ENCODE measurements at places on chromosomes 6 and 20.

- no peak for DNase-seq
Measured at GRCh38 chr20:18005170-18005989, 36.6 kb downstream of the MGME1 start.

DNA sequence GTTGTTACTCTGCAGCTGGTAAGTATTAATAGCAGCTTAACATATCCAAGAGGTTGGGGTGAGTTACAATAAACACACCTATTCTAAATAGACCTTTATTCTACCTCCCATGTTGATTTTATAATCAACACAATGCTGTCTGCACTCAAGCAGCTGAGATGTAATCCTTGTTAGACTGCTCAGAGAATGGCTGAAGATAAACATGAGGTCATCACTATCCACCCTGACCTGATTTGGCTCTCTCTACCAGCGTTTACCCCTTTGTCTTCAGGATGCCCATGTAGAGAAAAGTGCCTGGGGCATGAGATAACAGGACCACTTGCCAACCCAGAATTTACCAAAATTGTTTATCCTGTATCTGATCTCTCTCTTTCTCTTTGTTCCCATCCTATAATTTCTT is 220.7 kb upstream of the DEFB112 start:
- DNase-seq = no peak

- DNase-seq = peak; percentile 30
Measured at GRCh38 chr6:136607932-136608772, 57.9 kb upstream of the MAP7 start.

GRCh38 chr20:24049081-24049480 is 60.5 kb upstream of the GGTLC1 start:
- no peak for DNase-seq

GRCh38 chr20:21411725-21412124 is 14.4 kb upstream of the NKX2-4 start:
- no peak for DNase-seq

GRCh38 chr6:149061930-149062329 is 255.6 kb upstream of the TAB2 start:
- DNase-seq = no peak

DNA sequence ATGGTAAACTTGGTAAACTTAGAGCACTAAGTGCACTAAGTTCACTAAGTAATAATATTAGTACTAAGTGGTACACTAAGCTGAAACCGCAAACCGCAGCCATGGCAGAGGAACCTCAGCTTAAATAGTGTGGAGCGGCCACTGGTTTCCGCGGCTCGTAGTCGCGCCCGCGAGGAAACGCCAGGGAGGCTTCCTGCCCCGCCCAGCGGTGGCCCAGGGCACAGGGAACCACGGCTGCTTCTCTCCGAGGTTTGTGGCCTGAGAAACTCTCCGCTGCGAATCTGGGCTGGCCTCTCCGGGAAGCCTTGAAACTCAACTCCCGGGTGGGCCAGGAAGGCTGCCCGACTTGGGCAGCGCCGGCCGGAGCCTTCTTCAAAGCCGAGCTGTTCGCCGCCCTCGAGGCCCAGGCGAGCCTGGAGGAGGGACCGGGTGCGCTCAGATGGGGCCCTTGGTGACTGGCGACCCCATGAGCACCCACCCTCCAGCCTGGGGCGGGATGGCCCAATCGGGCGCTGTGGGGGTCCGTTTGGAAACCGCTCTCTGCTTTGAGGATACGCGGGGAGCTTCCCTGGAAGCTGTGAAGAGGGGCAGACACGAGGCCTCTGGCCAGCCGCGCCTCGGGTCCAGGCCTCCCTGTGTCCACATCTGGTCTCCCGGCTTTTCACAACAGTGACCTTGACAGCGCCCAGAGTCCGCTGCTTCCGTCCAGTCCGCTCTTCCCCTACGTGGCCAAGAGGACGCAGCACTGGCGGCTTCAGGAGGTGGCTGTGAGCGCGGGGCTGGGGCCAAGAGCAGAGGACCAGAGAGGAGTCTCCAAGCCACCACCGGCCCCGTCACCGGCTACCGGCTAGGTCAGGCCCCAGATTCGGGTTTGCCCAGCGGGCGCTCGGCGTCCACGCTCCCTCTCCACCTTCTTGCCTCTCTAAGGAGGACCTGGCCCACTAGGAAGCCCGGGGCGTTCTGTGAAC is 25.4 kb upstream of the HLA-E start:
- DNase-seq = no peak

DNA sequence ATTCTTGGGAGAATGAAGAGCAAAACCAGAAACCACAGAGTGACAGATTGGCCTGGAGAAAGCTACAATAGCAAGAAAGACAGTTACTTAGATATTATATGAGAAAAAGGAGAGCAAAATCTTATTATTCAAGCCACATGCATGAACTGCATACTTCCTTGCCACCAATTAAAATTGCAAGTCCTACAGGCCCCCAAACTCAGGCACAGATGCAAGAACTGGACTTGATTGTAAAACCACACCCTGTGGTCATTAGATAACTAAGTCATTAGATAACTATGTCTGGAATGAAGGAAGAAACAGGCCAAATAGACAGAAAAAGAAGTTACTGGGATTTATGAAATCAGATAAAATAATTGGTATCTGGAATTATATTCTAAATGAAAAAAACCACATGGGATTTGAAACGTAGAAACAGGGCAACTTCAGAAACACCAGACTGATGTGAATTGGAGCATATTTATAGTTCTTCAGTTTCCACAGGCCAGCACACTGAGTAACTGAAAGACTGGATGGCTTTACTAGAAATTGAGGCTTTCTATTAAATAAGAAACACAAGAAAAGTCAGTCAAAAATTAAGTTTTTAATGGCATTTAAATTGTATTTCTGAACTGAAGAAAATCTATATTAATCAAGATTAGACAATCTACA is 49.4 kb upstream of the CARMIL1 start:
- DNase-seq = peak; percentile 56

DNA sequence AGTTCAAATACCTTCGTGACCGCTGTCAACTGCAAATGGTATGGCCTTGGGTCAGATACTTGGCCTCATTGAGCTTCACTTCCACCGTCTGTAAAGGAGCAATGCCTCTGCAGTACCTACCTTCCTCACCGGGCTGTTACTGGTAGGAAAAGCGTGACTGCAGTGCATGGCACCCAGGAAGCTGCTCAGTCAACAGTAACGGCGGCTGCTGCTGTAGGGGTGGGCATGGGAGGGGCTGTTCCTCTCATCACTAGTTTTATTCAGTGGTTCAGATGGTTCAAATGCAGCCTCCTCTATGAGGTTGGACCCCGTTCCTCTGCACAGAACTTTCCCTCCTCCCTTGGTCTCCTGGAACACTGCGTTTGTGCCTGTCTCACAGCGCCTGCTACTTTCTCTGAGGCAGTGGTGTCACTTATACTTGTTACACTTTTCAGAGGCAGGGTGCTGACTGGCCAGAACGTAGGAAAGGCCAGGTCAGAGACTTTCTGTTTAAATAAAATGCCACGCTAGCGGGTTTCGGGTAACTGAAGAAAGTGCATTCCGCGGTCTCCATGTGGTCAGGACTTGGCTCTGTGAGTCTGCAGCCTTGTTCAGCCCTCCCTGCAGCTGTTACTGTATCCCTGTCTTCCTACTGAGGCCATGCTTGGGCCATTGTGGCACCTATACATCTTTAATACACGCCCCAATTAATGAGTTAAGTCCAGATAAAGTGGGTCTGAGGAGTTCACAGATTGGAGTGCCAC is 279.6 kb downstream of the NRN1 start:
- no peak for DNase-seq

DNA sequence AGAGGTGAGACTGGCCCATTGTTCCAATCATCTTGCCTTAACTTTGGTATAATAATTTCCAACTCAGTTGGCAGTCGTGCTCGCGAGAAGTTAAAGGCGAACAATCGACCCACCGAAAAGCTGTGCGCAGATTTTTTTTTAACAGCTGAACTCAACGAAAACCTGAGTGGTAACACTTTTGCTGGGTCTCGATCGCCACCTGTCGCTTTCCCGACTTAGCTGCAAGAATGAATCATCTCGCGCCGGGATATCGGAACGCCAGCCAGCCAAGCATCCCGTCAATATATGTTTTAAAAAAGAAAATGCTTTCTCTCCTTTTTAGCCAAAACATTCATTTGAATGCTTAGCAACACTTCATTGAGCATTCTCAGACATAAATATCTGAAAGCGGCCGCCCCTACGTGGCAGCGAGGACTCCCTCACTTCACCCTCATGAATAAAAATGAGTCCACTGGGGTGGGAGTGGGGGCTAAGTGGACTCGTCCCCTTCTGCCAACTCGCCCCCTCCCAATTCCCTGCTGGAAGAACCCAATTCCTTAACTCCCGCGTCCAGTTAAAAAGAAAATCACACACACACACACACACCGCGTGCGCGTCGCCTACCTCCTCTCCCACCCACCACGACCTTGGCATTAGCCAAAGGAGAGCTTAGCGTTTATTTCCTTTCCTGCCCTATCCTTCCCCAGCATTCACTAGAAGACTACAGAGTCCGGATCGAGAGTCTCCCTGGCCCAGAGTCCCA is 1.5 kb downstream of the COL12A1 start:
- peak; percentile 87 for DNase-seq

- DNase-seq = no peak
Measured at GRCh38 chr6:13319891-13320564, 8.3 kb downstream of the TBC1D7 start.
